ENCODE measurements at places on chromosomes 4 and X.

DNA sequence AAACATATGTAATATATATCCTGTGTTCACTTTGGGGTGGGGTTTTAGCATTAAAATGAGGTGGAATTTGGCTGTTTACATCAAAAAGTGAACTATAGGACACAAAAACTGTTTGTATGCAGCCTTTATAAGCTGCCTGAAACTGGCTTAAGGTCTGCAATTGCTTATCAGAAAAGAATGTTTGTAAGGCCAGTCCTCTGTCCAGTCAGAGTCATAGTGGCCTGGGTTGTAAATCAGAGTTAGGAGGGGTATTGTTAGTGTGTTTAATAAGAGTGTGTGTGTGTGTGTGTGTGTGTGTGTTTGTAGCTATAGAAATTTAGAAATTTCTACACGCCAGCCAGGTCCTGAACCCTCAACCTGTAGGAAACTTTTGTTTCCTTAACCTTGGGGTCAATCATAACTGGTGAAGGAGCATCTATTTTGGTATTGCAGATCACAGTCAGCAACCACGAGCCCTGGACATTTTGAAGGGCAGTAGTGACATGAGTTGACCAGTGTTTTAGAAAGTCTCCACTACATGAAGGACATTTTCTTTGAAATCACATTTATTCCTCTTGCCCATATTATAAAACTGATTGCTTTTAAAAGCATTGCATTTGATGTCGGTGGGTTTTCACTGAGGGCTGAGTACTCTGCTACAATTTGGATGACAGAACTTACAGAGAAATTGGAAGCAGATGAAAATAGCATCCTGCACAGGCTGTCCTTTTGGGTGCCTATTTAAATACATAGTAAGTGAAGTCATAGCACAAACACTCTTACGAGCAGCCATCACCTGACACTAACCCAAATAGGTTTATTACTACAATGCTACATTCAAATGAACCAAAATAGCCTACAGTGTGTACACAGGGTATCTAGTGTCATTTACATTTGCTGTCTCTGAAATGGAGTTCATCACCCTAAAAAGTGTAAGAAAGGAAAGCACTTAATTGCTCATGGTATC lies 11.2 kb upstream of the TMEM154 start:
- DNase-seq, result no peak

- DNase-seq, result no peak
Observed at GRCh38 chr4:43754566-43754965, 694.0 kb downstream of the KCTD8 start.

GRCh38 chrX:155134255-155134654 lies 62.9 kb downstream of the BRCC3 start:
- no peak for DNase-seq

DNA sequence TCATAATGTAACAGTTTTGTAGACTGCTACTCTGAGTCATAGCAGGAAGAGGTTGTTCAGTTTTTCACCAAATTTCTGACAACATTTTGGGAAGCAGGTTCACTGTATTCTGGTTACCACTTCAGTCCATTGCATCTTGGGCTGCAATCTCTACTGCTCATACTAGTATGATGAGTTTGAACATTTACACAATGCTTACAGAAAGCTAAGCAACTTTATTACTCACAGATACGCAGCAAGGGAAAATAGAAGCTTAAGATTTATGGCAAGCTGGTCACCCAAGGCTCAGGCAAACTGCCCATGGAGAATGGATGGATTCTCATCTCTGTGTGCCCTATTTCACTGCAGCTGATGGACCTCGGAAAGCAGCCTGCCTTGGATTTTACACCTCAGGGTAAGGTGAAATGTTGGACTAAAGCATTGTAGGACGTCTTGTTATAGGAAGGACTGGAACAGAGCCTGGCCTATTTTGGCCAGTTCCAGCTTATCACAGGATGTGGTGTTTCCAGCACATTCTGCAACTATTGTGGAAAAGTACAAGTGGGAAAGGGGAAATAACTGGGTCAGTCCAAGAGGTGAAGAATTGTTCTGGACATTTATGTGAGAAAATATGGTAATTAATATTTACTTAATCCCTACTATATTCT lies 887.1 kb upstream of the AGA start:
- DNase-seq, result no peak

DNA sequence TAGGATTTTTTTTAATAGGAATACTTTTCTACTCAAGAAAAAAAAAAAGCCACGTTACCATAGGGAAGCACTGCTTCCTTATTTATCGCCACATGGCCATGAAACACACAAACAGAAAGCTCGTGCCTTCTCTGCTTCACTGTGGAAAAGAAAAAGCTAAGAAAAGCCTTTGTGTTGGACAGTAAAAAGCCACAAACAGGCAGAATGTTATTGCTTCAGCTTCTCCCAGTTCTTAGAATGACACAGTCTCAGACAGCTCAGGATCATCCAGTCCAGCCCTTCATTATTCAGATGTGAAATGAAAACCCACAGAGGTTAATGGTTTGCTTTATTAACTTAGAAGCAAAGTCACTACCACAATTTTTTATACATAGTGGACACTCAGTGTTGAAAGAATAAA lies 181.6 kb upstream of the NOCT start:
- DNase-seq, result peak; percentile 37

GRCh38 chr4:16894406-16894805 lies 4.0 kb downstream of the LDB2 start:
- peak; percentile 42 for DNase-seq

DNA sequence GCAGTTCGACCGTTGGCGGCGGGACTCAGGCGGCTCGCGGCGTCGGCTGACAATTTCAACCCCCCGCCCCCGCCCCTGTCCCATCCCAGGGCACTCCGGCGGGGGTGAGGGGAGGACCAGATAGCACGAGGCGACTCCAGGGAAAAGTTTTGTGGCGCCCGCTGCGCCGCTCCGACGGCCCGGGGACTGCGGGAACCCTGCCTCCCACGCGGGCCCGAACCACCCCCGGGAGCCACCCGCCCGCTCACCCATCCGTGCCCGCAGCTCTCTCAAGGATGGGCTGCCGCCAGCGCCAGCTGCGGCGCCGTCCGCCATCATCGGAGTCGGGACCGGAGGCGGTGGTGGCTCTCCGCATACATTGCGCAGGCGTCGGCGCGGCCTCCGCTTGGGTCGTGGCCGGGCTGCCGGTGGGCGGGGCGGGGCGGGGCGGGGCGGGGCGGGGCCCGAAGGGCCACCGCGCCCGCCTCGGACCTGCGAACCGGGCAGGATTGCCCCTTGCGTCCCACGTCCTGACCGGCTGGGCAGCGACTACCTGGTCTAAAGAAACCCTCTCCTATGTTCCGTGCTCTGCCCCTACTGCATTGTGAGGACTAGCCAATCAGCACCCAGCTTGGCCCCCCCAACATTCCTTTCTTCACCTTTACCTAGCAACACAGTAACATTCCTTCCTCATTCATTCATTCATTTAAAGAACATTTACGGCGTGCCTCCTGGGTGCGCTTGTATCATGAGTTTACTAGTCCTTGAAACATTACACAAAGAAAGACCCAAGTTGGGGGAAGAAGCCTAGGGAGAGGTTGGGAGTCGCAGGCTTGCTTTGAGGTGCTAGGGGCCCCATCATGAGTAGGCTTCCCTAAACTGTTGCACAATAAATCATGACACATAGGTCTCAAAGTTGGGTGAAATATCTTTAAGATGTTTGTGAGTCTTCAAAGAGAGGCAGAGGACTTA lies at the start of gene MAP7D3:
Gene MAP7D3, minus strand, starts transcription at position 360 of the 951 bp plus-strand sequence. Its CDS starts 42 bp downstream, at position 318.
- peak; percentile 50 for DNase-seq

GRCh38 chr4:52894443-52894842 lies 32.3 kb downstream of the RASL11B start:
- DNase-seq, result no peak

DNA sequence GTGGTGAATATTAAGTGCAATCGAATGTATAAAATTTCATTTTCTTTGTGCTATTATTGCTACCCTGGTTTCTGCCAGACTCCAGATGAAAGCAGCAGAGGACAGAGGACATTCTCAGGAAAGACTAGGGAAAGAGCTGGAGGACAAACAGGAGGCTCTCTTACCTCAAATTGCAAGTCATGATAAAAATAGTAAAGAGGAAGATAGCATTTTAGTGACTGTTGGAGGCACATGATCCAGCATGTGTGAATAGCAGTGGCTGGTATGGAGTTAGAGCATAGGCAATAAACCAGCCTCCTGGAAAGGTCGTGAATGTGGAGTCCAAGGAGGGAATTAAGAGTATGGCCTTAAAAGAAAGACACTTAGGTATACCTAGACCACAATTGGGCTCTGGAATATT lies 1040.0 kb downstream of the STPG2 start:
- peak; percentile 74 for DNase-seq

GRCh38 chrX:38347136-38347535 lies 5.3 kb upstream of the OTC start:
- peak; percentile 53 for DNase-seq

DNA sequence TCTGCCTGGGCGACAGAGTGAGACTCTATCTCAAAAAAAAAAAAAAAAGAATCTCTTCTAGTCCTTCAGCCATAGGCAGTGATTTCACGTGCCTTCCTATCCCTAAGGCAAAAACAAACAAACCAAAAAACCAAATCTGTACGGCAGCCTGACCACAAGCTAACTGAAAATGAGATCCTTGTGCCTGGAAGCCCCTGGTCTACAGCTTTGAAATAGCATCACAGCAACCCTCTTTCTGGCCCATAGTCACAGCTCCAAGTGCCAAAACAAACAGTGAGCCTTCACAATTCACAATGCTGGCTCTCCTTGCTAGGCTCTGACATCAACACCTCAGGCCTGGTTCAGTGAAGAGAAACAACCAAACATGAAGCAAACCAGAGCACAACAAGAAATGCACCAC lies 46.1 kb downstream of the TMEM150C start:
- no peak for DNase-seq

GRCh38 chrX:123878252-123878721 lies 18.4 kb downstream of the XIAP start:
- DNase-seq, result peak; percentile 62

DNA sequence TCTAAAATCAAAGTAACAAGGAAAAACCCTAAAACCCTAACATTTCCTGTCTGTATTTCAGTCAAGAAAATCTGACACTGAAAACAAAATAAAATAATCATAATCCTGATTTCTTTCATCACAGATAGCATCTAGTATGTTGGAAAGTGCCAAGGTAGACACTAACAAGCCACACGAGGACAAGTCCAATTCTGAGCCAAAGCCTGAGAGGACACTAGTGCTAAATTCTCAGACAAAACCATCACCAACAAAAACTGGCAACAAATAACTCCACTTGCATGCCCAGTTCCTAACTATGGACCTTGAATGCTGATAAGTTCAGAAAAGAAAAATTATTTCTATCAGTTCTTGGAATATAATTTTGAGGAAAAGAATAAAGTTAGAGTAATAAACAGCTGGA lies 113.7 kb downstream of the MANBA start:
- DNase-seq, result no peak

DNA sequence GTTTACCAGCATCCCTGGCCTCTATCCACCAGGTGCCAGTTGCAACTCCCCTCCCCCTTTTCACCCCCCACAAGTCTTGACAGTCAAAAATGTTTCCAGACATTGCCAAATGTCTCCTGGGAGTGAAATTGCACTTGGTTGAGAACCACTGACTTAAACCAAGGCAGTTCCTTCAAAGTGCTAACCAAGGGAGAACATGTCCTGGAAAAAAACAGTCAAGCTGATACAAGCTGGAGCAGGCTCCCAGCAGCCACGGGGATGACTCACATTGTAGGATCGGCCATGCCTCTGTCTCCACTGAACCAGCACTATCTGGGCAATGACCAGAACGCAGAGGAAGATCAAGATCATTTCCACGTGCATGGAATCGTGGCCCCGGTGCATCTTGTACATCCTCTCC lies 11.4 kb downstream of the RNF175 start:
- no peak for DNase-seq

DNA sequence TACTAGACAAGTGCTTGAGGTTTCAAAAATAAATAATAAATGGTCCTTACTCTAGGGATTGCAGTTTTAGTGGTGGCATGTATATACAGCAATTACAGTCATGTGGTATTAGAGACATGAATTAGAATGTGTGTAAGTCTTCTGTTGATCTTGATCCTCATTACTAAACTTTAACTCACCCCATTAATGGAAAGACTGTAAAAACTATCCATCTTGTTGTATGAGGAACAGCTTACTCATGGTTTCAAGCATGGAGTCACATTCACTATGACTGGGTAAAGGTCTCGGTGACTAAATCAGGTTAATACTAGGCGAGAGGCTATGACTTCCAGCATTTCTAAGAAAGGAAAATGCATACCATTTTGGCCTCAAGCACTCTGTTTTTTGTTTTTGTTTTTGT lies 107.0 kb upstream of the HPGD start:
- no peak for DNase-seq

DNA sequence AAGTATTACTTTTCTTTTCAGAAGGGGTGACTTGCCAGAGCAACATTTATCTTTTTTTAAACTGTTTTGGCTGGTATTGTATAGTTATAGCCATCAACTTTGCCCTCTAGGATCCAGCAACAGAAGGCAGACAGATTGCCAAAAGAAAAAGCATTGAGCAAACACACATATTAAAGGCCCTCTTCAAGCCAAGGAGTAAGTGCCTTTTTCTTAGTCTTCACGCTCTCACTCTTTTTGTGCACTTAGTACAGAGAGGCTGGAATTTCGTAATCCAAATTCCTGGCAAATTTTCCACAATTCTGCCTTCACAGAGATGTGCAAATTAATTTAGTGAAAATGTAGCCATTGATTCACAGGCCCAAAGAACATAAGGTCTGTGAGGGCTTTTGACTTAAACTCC lies 253.1 kb upstream of the EDA2R start:
- DNase-seq, result no peak

GRCh38 chr4:138981930-138982390 lies 33.6 kb upstream of the NOCT start:
- DNase-seq, result peak; percentile 62

- peak; percentile 87 for DNase-seq
Observed at GRCh38 chrX:77528034-77528433, 80.8 kb downstream of the FGF16 start.

GRCh38 chr4:102139132-102139573 lies 206.1 kb downstream of the SLC39A8 start:
- DNase-seq, result no peak

DNA sequence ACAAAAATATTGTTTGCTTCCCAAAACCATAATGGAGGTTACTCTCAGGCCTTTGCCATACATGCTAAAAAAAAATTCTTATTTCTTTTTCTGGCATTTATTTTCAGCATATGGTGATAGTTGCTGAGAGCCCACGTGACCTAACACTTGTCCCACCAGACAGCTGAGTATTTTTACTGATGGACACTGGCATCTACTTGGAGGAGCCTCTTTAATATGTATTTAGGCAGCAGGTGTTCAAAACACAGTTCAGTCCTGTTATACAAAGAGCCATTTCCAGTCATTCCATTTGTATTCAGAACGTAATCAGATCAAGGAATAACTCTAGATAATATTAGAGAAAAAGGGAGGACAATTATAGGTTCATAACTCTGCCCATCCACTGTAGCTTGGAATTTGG lies 95.5 kb downstream of the CXCL13 start:
- DNase-seq, result no peak

DNA sequence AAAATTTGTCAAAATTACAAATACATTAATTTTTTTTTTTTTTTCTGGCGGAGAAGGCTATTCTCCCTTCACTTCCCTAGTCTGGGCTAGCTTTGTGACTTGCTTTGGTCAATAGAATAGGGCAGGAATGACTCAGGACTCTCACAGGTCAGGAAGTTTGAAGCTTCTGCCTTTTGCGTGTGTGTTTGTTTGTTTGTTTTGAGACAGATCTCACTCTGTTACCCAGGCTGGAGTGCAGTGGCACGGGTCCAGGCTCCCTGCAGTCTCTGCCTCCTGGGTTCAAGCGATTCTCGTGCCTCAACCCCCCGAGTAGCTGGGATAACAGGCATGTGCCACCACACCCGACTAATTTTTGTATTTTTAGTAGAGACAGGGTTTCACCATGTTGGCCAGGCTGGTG lies 55.9 kb upstream of the USP9X start:
- no peak for DNase-seq

- DNase-seq, result no peak
Observed at GRCh38 chr4:88674565-88674964, 23.1 kb downstream of the NAP1L5 start.
